ENCODE measurements at places on chromosomes 5 and 9.

DNA sequence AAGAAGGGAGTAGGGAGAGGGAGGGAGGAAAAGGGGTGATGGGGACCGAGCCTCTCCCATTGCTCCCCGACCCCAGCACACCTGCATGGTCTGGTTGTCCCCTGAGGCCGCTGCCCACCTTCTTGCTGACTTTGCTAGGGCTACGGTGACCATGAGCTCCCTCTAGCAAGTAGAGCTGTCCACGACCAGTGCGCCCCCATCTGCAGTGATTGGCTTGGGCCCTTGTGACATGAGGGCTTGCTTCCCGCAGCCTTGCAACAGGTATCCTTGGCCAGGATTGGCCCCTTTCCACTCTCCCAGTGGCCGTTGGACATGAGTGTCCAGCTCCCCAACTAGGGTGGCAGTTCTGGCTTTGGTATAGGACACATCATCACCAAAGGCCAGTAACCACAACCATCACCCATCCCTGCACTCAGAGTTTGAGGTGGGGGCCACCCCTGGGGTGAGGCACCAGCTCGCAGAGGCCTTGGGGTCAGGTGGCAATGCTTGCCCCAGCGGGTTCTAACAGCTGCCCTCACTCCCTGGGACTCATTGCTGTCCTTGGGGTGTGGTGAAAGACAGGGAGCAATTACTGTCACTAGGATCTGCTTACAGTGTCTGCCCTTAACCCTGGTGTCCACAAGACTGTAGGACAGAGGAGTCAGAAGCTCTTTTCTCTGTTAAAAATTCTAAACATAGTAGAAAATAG lies 17.2 kb upstream of the NINJ1 start:
- no peak for DNase-seq

- DNase-seq = no peak
Measured at GRCh38 chr5:126354012-126354857, 69.0 kb upstream of the GRAMD2B start.

GRCh38 chr9:92064711-92065110 lies 50.5 kb downstream of the SPTLC1 start:
- DNase-seq = no peak

- DNase-seq = no peak
Measured at GRCh38 chr5:67255881-67256280, 59.3 kb upstream of the CD180 start.

DNA sequence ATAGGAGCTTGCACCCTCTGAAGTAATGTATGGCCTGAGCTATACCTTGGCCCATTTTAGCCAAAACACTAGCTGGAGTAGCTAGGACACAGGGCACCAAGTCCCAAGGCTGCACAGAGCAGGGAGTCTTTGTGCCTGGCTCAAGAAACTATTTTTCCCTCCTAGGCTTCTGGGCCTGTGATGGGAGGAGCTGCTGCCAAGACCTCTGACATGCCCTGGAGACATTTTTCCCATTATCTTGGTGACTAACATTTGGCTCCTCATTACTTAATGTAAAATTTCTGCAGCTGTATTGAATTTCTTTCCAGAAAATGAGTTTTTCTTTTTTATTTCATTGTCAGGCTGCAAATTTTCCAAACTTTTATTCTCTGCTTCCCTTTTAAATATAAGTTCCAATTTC lies 1099.2 kb downstream of the CDH18 start:
- no peak for DNase-seq

DNA sequence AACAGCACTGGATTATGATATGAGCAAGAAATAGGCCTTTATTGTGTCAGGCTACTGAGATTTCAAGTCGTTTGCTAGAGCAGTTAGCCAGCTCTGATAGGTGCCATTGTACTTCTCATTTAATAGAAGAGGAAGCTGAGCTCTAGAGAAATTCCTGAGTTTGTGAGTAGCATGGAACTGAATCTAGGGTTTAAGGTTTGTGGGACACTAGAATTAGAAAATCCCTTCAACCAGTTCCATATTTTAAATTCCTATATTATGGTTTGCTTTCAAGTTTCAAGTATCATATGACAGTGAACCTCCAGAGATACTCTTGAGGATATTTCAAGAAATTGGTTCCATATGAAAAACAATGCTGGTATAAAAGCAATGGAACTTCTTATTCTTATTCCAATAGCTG lies 87.6 kb downstream of the ANKRD55 start:
- no peak for DNase-seq

DNA sequence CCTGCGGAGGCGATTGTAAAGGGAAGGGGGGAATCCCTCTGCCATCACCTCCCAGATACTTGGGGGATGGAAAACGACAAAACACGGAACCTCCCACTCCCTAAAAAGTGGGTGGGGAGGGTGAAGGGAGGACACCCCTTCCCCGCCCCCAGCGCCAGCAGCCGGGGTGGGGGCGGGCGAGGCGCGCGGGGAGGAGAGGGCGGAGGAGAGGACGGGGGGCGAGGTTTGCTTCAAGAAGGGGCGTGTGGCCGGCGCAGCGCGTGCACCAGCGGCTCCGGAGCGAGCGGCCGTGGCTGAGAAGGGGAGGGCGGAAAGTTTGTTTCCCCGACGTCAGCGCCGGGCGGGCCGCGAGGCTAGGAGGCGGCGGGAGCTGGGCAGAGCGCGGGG lies at the start of gene PRRX2:
PRRX2 (plus strand) TSS at position 259 of the 387 bp plus-strand sequence. CDS start 221 bp downstream, outside the sequence.
- no peak for DNase-seq

DNA sequence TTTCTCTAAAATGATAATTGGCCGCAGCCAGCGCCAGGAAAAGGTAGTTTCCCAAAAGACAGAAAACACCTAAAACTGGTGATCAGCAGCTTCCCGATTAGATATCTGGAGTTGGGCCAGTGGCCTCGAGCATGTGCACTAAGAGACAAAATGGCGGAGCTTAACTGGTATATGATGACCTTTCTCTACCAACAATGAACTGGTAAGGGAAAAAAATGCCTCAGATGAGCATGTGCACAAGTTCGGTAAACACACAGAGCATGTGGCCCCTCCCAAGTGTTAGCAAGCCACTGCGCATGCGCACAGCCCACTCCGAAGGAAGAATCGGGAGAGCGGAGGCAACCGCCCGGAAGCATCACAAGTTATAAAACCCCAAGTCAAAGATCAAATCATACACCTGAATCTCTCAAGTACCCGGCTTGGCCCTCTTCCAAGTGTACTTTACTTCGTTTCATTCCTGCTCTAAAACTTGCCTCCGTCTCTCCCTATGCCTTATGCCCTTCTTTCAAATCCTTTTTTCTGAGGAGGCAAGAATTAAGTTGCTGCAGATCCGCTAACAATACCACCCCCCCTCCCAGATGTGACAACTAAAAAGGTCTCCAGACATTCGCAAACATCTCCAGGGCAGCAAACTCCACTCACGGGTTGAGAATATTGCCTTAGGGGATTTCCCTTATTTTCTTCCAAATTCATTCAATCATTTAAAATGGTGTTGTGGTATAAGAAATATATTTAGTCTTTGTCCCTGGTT lies 15.0 kb upstream of the PTBP3 start:
- no peak for DNase-seq

GRCh38 chr9:76090330-76090729 lies 199.9 kb downstream of the PCSK5 start:
- DNase-seq = no peak

DNA sequence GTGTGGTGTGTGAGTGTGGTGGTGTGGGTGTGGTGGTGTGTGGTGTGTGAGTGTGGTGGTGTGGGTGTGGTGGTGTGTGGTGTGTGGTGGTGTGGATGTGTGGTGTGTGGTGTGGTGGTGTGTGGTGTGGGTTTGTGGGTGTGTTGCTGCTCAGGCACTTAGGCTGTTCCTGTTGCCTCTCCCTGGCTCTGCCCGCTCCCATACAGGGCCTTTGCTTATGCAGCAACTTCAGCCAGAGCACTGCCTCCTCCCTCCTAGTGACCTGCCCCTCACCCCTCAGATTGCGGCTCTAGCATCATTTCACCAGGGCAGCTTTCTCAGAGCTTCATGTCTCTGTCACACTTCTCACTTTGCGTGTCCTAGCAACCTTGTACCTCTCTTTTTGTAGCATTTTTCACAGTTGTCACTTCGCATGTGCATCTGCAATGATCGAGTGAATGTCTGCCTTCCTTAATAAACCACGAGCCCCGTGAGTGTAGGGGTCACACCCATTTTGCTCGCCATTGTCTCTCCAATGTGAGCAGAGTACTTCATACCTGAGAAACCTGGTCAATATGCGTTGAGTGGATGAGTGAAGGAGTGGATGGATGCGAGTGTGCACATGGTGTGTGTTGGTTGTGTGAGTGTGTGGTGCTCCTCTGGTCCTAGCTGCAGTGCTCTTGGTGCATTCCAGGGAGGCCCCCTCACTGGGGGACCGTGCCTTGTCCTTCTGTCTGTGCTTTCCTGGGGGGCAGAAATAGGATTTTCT lies 167.9 kb upstream of the PANK3 start:
- DNase-seq = no peak

GRCh38 chr9:14585730-14586473 lies 107.3 kb downstream of the ZDHHC21 start:
- no peak for DNase-seq

GRCh38 chr5:96636594-96636993 lies 25.6 kb upstream of the CAST start:
- no peak for DNase-seq

- DNase-seq = no peak
Measured at GRCh38 chr5:176405656-176406435, 10.5 kb downstream of the CLTB start.

DNA sequence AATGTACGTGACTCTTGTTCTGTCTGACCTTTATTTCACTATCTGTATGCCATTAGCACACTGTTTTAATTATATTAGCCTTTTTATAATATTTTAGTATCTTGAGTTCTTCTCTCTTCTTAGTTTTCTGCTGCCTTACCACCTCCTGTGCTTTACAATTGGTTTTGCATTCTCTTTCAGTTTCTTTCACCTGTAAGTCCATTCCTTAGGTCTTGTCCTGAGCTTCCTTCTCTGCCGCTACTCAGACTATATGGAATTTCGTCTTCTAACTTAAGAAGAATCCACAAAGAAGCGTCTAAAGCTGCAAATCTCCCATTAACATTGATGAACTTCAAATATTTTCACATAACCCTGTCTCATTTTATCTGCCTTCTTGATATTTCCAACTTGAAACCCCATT lies 642.9 kb downstream of the MAT2B start:
- no peak for DNase-seq

DNA sequence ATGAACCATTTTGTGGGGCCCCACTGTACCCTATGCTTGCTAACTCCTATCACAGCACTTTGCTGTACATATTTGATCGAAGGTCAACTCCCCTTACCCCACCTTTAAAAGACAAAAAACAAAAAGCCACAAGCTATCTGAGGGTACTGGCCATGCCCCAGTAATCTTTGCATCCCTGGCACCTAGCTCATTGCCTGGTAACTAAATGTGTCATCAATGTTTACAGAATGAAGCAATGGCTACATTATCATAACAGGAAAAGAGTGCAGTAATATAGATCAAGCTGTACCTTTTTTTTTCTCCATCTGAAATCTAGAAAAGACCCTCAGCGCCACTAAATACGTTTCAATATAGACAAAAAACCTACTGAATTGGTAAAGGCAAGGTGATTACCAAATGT lies 188.0 kb downstream of the ELAVL2 start:
- DNase-seq = no peak

GRCh38 chr5:167968837-167969236 lies 322.6 kb upstream of the WWC1 start:
- no peak for DNase-seq

- no peak for DNase-seq
Measured at GRCh38 chr9:92970467-92970923, 23.2 kb downstream of the FGD3 start.

DNA sequence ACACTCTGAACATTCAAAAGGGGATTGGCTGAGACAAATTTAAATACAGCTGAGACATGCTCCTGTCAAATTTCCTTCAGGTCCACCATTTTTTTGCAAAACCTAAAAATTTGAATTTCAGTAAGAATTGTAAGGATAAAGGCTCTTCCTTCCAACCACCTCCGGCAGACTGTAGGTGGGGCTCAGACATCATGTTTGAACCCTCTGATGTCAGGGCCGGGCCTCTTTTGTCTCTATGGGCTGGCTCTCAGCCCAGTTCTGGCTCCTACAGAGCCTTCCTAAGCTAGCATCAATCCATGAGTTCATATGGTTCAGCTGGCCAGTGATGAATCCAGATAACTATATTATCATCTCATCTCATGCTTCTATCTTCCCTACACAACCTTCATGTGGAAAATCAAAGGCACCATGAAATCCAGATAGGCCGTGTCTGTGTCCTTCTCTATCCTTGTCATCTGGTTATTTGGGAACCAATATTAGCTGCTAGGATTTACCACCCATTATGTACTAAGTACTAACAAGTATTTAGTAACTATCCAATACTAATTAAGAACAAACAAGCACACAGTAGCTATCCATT lies 44.2 kb downstream of the NIPSNAP3B start:
- DNase-seq = no peak

DNA sequence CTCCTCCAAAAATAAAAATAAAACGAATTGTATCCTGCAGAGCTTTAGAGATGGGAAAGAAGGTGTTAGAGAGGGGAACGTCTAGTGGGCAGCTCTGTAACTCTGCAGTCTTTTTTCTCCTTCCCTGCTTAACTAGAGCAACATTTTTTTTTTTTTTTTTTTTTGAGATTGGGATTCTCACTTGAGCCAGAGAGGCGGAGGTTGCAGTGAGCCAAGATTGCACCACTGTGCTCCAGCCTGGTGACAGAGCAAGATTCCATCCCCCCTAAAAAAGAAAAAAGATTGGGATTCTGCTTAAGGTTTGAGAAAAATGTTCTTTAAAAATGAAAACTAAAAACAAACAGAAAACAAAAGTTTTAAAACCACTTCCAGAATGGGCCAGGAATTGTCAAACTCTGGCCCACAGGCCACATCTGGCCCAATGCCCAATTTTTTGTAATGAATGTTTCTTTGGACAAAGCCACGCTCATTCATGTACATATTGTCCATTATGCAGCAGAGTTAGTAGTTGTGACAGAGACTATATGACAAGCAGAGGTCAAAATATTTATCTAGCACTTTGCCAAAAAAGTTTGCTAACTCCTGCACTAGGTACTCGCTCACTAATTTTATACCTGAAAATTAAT lies 98.5 kb downstream of the ZCCHC7 start:
- no peak for DNase-seq

DNA sequence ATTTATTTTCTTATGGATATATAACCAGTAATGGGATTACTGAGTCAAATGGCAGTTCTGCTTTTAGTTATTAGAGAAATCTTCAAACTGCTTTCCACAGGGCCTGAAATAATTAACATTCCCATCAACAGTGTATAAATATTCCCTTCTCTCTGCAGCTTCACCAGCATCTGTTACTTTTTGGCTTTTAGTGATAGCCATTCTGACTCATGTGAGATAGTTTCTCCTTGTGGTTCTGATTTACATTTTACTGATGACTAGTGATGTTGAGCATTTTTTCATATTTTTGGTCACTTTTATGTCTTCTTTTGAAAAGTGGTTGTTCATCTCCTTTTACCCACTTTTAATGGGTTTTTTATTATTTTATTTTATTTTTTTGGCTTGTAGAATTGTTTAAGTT lies 1290.3 kb upstream of the CDH9 start:
- no peak for DNase-seq
